ENCODE measurements at places on chromosomes 16 and 17. TPM values are rescaled to one million over a fixed set of nuclear protein-coding genes. Genes with fewer than 3 reads are reported as not detected.

- H3K36me3 ChIP-seq, result peaks cover 3% of the 10 kb centered on the region
- H3K4me3 ChIP-seq, result peak overlapping the region; percentile 68
- H3K27ac ChIP-seq, result peak overlapping the region; percentile 94
- peak; percentile 62 for DNase-seq
Observed at GRCh38 chr17:81386646-81387099, 8.6 kb upstream of the BAHCC1 start.

DNA sequence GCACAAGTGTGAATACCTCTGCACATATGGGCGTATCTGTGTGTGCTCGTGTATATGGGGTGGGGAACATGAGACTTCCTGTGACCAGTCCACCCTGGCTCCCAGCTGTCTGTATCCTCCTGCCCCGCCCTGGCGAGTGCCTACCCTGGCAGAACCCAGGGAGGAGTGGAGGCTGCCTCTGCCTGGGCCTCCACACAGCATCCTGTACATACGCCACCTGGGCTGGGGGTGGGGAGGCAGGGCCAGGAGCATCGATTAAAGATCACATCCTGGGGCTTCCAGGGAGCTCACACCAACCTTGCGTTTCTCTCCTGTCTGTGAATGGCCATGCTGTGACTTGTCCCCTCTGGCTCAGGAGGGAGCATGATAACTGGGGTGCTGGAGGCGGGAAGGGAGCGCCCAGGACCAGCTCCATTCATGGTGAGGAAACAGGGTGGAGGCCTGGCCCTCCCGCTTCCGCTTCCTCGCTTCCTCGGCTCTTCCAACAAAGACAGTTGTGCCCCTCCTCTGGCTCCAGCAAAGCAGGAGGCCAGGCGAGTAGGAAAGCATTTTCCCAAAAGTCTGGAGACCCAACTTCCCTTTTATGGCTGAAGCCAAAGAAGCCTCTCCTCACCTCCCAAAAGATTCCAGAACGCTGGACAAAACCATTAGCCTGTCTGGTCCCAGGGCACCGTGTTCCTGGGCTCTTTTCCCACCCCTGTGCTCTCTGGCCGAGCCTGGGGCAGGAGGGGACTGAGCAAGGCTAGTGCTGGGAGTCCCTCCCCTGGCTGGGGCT is 22.9 kb downstream of the ADAM11 start:
- peak; percentile 30 for DNase-seq
- peak overlapping the region; percentile 56 for H3K27ac ChIP-seq
- H3K4me3 ChIP-seq, result no peak overlapping the region
- H3K4me1 ChIP-seq, result peaks cover 7% of the 10 kb centered on the region

DNA sequence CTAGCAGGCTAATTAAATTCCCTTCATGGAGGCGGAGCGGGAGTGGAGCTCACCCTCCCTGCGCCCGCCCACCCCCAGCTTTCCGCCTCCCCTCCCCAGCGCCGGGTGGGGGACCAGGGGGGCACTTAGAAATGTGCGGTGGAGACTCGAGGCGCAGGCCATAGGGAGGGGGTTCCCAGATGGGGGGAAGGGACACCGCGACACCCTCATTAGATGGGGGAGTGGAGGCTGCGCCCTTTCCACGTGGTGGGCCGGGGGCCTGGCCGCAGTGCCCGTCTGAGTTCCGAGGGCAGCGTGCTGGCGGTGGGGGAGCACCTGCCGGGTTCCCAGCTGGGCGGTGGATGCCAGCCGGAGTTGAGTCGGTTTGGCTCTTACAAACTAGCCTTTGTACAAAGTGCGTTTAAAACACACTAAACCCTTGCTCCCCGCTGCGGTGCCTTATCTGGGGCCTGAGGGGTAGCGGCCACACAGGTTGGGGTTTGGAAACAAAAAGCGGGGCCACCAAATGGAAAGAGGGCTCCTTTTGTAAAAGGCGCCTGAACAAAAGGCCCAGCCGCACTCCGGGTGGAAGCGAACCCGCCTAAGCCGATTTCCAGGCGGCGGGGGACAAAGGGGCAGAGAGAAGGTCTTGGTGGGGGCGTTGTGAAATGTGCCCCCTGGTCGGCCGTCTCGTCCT is 1.4 kb downstream of the GSE1 start:
- H3K4me3 ChIP-seq, result peak overlapping the region; percentile 19
- H3K27ac ChIP-seq, result peak overlapping the region; percentile 90
- peaks cover 19% of the 10 kb centered on the region for H3K4me1 ChIP-seq

Gene NXPH3
- 3.1 TPM for total RNA-seq

Gene OMG
- 16.5 TPM for total RNA-seq

DNA sequence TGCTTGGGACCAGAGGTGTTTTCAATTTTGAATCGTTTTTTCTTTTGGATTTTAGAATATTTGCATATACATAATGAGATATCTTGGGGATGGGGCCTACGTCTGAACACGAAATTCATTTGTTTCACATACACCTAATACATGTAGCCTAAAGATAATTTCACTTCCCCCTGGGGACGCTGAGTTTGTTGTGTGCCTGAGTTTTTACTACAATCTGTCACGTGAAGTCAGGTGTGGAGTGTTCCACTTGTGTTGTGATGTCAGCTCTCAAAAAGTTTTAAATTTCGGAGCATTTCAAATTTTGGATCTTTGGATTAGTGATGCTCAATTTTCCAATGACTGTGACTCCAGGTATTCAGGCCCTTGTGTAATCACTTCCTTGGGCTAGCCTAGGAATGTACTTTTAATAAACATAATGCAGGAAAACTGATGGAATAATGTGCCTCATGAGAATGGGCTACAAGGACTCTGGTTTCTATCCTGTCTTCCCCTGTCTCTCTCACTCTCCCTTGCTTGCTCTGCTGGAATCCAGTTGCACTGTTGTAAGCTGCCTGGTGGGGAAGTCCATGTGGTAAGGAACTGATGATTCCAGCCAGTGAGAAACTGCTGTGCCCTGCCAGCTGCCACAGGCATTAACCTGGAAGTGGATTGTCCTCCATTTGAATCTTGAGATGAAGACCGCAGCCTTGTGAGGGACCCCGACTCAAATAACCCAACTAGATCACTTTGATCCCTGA is 403.8 kb downstream of the SHISA9 start:
- H3K4me1 ChIP-seq, result no peaks in the 10 kb centered on the region
- H3K36me3 ChIP-seq, result no peaks in the 10 kb centered on the region
- no peak for DNase-seq
- no peaks in the 10 kb centered on the region for H3K27me3 ChIP-seq

Gene IRF8
- 36.2 TPM for total RNA-seq

DNA sequence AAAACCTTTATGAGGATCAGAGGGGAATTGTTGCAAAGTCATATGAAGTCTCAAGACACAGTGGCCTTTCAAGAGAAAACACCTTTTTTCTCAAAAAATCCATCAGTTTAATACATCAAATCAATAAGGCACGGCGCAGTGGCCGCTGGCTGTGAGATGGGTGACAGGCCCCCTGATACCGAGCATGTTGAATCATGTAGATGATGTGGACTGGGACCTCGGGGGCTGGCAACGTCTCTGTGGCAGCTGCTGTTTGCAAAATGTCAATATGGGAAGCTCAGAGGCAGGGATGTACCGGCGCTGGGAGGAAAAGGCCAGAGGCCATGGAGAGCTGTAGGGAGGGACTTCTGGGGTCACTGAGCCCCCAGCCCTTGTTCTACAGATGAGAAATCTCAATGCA is 169.1 kb downstream of the GSG1L start:
- no peaks in the 10 kb centered on the region for H3K4me1 ChIP-seq
- no peak for DNase-seq
- no peaks in the 10 kb centered on the region for H3K36me3 ChIP-seq
- H3K4me3 ChIP-seq, result no peak overlapping the region
- H3K27ac ChIP-seq, result no peak overlapping the region
- peaks cover 12% of the 10 kb centered on the region for H3K27me3 ChIP-seq

DNA sequence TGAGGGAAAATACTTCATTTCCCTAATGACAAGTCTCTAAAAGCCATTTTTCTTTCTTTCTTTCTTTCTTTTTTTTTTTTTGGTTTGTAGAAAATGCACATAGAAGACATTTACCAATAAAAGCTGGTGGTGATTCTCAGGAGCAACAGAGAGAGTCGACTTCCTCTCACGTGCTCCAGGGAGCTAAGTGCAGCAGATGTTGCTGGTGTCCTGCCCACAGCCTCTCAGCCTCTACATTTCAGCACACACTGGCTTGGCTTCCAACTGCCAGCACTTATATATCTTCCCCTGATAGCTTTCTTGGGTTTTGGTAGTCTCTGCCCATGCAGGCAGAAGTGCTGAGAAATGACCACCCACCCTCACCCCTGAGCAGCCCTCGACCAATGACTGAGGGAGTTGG is 58.4 kb upstream of the MARCHF10 start:
- H3K27ac ChIP-seq, result no peak overlapping the region
- H3K36me3 ChIP-seq, result no peaks in the 10 kb centered on the region
- no peak overlapping the region for H3K4me3 ChIP-seq
- peaks cover under 1% of the 10 kb centered on the region for H3K4me1 ChIP-seq
- no peak for DNase-seq

DNA sequence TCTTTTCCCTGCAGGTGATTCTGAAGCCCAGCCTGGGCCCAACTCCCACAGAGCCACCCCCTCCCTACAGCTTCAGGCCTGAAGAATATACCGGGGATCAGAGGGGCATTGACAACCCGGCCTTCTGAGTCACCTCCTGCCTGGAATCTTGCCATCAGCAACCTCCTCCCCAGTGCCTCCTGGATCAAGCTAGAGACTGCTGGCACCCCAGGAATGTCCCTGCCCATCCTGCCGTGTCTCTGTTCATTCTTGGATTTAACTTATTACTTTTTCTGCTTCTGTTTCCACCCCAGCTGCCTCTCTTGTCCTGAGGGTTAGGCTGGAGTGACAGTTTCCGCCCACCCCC is 4.9 kb downstream of the TMEM92 start:
- no peak overlapping the region for H3K4me3 ChIP-seq
- no peaks in the 10 kb centered on the region for H3K27me3 ChIP-seq
- no peak overlapping the region for H3K27ac ChIP-seq
- no peak for DNase-seq
- no peaks in the 10 kb centered on the region for H3K4me1 ChIP-seq
- H3K36me3 ChIP-seq, result no peaks in the 10 kb centered on the region

Gene MYOCD
- 6.1 TPM for total RNA-seq

DNA sequence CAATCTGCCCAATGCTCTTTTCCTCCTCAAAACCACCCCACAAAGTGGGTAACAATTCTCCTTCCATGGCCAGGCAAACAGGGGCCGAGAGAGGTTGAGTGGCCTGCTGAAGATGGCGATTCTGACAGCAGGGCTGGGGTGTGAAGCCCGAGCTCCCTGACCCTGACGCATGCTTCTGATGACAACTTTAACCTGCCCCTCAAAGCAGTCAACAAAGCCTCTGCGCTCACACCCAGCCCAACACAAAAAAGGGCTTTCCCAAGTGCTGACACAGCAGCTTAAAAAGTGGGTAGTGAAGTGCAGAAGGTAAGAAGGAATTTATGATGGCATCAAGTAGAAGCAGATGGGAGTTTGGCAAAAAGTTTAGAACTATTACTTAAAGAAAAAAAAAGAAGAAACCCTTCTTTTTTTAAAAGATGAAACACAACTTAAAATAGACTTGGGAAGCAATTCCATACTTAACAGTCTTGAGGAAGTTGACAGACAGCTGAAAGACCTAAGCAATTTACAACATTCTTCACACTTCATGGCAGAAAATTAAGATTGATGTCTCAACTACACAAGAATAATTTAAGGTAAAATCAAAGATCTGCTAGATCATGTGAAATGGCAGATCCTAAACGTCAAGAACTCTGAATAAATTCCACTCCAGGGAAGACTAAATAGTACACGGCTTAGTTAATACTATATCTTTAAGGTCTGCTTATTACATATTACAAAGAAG is 133.9 kb downstream of the PARN start:
- H3K27ac ChIP-seq, result no peak overlapping the region
- H3K27me3 ChIP-seq, result no peaks in the 10 kb centered on the region
- no peaks in the 10 kb centered on the region for H3K4me1 ChIP-seq
- no peaks in the 10 kb centered on the region for H3K36me3 ChIP-seq

DNA sequence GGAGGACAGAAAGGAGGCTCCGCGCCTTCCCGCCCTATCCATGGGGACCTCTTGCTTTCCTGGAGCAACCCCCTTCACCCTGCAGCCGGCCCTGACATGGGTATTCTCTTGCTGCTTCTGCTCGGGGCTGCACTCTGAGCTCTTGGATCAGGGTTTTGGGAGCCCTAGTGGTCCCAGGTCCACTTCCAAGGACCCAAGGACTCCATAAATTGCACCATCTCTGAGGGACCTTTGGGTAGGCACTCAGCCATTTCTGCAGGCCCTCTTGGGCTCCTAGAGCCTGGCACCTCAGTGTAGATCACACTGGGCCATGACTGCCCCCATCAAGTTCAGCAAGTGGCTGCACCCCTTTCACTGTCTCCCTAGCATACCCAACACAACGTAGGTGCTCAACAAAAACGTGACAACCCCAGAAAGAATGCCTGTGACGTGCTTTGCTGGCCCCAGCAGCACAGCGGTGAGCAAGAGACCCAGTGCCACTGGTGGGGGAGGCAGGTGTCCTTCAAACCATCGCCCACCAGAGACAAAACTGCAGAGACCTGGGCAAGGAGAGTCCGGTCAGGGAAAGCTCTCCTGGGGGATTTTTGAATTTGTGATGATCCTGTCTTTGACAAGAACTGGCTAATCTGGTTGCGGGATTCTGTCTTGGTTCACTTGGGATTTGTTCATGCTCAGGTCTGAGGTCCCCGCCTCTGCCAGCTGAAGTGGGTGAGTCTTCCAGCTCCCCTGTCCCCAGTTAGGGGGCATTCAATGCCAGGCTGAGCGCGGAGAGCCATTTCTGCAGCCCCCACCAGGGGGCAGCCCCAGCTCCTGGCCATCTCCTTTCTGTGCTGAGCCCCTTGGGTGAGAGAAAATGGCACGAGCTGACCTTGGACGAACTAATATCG is 2.5 kb upstream of the RAB11FIP4 start:
- no peak overlapping the region for H3K27ac ChIP-seq
- DNase-seq, result peak; percentile 41
- no peak overlapping the region for H3K4me3 ChIP-seq
- H3K27me3 ChIP-seq, result no peaks in the 10 kb centered on the region
- H3K4me1 ChIP-seq, result no peaks in the 10 kb centered on the region

DNA sequence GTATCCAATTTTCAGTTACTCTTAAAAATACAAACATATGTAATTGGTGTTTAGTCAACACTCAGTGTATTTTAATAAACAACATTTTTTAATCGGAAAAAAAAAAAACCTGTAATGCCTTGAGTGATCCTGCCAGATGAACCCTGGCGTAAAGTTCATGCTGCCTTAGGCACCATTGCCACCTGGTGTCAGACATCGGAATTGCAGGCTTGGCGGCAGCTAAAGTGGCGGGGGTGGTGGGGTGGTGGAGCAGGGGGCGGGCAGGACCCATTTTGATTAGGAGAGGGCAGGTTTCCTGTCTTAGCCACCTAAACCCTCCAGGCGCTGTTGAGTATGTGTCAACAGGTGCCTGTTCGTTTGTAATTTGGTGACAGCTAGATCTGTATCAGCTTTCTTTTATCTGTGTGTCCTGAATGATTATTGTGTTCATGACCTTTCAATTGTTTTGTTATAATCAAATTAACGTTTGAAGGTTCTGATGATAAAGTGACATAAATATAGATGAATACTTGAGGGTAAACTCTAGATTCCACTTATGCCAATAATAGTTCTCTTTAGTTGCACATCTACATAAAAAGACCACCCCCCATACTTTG is 588.7 kb downstream of the CDH13 start:
- no peak for DNase-seq
- no peaks in the 10 kb centered on the region for H3K27me3 ChIP-seq
- H3K4me3 ChIP-seq, result no peak overlapping the region
- no peaks in the 10 kb centered on the region for H3K4me1 ChIP-seq
- H3K36me3 ChIP-seq, result peaks cover 4% of the 10 kb centered on the region

Gene SMCR8
- total RNA-seq, result 20.9 TPM
